ENCODE measurements at places on chromosomes 7 and 10. TPM values are rescaled to one million over a fixed set of nuclear protein-coding genes. Genes with fewer than 3 reads are reported as not detected.

SAMD8 gene
- total RNA-seq = 11.8 TPM

DNA sequence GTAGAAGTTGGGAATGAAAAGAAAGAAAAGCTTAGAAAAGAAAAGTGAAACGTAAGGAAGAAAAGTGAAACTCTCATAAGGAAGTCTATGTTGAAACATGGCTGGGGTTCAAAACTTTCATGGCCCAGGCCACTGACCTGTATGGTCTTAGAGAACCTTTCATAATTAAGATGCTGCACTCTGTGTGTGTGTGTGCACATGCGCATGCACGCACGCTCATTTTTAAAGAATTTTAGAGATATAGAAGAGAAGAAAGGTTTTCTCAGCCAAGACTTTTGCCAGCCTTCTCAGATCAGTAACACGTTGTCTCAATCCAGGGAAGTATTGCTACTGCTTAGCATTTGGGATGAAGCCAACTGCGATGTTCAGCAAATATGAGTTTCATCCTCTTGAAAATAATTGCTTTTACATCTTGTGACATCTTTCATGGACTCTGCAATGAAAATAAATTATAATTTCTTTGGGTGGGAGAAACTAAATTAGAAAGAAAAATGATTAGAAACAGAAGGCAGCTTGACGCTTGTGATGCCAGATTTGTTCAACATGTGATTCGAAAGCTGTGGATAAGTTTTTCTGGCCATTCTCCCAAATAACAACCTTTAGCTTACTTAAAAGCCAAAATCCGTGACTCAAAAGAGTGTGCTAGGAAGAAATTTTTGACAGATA, 16.2 kb upstream of the SLC26A4 start:
- DNase-seq = no peak

DNA sequence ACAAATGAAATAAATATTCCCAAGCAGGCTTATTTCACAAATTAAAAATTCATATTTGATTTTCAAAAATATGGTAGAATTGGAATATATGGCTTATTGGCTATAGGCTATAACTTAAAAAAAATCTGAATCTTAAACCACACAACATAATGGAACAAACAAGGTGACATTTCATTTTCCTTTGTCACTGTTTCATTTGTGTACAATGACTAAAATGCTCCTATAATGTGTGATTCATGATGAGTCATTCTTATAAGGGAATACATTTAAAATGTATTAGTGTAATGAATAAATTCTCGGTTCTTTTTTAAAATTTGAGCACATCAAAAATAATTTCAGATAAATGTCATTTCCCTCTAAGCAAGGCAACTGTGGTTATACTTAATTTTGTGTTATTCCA, 148.0 kb upstream of the ANK3 start:
- peak; percentile 22 for DNase-seq

- no peak for DNase-seq
Observed at GRCh38 chr7:71661671-71662224, 529.8 kb downstream of the GALNT17 start.

DRGX gene
- total RNA-seq = not detected

AKR1D1 gene
- total RNA-seq = not detected

GRCh38 chr10:85661123-85661522, 705.5 kb downstream of the GRID1 start:
- DNase-seq = no peak

- DNase-seq = no peak
Observed at GRCh38 chr7:26843705-26844104, 20.7 kb downstream of the SKAP2 start.

TBX20 gene
- total RNA-seq = not detected

DNA sequence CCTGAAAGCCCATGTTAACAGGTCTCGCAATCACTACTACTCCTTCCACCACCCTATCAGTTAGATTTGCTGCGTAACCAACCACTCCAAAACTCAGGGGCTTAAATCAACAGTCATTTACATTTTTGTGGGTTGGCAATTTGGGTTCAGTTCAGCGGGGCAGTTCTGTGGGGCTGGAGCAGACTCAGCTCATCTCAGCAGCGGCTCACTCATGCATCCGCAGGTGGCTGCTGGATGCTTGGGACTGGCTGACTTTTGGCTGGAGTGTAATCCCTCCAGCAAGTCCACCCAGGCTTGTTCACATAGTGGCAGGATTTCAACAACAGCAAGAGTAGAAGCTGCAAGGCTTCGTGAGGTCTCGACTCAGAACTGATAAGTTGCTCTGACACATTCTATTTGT, 79.2 kb downstream of the NEUROD6 start:
- no peak for DNase-seq

GRCh38 chr10:130221456-130222375, 85.5 kb downstream of the GLRX3 start:
- no peak for DNase-seq

KCNIP2 gene
- 0.20 TPM for total RNA-seq

PLXDC2 gene
- 4.7 TPM for total RNA-seq

PCBD1 gene
- 219 TPM for total RNA-seq

NACAD gene
- total RNA-seq = not detected

PPP1R3A gene
- not detected for total RNA-seq

DNA sequence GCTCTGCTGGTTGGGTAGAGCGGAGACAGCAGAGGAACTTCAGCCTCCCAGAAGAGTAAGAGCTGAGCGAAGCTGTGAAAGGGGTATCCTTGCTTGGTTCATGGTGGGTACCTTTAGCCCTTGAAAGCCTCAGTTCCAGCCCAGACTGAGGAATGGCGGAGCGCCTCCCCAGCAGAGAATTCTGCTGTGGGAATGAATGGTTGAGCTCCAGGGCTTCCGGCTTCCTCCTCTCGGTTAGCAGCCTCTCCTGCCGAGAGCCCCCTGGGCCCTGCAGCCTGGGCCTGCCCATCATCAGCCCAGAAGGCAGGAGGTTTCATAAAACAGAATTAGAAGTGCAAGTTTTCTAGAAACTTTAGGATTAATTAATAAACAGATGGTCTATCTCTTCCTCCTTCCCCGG, 79.9 kb upstream of the ANLN start:
- DNase-seq = no peak

DNA sequence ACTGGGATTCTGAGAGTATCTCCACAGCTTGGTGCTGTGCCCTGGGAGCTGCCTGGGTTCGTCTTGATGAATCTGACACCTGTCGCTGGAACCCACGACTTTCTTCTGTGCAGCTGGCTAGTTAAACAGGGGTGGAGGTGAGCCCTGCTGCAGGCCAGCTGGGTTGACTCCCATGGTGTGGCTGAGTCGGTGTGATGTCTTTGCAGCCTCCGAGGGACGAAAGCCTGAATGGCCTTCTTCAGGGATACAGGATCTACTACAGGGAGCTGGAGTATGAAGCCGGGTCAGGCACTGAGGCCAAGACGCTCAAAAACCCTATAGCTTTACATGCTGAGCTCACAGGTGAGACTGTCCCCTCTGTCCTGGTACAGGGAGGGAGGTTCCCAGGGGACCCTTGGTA, 508.1 kb upstream of the FOXK1 start:
- DNase-seq = no peak

LRRC18 gene
- not detected for total RNA-seq
